ENCODE measurements at places on chromosomes 2 and 18.
A peak's percentile ranks its signal among the peaks of the same experiment; 100 is the strongest.

- peak; percentile 87 for DNase-seq
Measured at GRCh38 chr2:47002480-47003381, 87.1 kb upstream of the MCFD2 start.

DNA sequence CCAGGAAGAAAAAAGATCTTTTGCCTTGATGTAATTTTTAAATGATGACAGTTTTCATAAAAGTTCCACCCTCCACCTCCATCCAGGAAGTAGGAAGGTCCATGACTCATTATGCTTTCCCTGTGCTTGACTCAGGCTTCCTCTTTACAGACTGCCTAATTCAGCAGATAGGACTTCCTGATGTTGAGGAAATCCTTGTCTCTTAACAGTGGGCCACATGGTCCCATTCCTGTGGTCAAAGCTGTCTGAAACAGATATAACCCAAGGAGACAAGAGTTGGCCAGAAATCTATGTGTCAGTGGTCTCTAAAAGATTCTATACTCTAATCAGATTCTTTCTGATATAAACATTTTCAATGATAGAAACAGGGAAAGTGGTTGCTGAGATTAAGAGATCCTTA, 119.1 kb downstream of the BAZ2B start:
- peak; percentile 95 for DNase-seq

DNA sequence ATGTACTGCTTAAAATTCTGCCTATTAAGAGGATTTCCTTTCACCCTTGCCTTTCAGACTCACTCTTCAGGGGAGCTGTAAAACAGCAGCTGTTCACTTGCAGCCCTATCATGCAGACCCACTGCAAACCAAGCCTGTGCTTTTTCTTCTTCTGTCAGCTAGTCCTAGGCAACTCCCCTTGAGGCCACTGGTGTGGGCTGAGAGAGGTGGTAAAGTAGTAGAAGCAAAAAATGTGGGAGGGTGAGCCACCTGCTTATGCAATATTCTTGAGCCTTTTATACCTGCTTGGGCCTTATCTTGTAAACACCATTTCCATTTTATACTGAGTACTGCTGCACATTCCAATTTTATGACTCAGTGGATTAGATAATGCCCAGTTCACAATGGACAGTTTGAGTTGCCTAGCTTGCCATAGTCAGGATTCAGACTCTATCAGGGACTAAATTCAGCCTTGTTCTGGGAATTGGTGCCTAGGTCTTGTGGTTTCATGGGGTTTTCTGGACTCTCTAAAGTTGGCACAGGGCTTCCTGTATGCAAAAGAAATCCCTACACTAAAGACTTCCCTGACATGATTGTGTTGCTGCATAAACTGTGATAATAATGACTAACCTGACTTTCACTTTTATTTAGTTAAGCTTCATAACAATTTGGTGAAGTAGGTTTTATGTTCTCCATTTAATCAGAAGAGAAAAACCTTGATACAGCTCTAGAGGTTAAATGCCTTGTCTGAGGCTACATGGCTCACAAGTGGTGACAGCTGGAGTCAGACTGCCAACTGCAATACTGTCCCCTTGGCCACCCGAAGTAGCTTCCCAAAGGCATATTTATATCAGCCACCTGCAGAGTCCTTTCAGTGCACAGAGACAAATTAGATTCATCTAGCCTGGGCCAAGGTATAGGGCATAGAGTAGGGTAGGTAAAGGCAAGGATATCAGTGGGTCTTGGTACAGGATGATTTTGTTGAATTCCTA, 47.4 kb upstream of the KDM3A start:
- no peak for DNase-seq

- DNase-seq, result no peak
Measured at GRCh38 chr2:70979180-70979488, 704 bp downstream of the ANKRD53 start.

GRCh38 chr2:152047824-152048471, 50.9 kb downstream of the CACNB4 start:
- peak; percentile 27 for DNase-seq

- DNase-seq, result no peak
Measured at GRCh38 chr2:8750221-8750620, 68.4 kb downstream of the ID2 start.

DNA sequence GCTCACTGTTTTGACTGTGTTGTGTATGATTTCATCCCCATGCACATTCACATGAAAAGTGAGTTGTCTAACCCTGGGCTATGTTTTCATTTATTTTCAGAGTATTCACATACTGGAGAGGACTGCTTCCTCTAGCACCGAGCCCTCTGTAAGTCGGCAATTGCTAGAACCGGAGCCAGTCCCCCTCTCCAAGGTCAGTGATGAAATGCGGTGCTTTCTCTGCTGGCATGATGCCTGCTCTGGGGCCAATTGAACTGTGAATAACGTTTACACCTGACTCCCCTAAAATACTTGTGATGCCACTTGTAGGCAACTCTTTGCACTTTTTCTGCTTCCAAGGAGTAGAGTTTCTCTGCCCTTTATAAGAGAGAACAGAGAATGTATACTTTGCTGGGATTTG, 126.9 kb downstream of the PRKRA start:
- DNase-seq, result no peak

DNA sequence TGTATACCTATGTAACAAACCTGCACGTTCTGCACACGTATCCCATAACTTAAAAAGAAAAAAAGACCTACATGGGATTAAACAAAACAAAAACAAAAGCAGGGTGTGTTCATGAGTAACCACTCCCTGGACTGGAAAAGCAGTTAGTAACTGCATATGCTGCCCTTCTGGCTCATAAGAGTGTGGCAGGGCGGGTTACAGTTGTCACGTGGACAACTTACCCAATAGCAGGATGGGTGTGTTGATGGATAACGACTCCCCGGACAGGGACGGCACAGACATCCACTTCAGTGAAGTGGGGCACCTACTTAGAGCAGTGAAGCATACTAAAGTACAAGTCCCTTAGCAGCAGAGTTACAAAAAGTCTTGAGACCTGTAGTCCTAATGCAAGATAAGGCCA, 136.7 kb downstream of the CCBE1 start:
- DNase-seq, result no peak

DNA sequence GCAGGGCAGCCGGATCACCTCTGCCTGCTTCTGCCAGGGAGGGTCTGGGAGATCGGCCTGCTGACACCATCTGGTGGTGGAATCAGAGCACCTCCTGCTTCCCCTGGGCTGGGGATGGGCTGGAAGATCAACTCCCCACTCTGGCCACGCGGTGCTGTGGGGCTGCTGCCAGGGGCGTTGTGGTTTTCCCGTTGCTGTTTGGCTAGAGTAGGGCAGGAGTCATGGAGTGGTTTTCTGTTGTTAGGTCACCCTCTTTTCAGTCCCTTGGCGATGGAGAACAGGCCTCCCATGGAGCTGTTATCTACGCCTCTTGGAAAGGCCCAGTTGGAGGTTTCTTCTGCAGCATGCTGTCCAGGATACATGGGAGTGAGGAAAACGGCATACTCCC, 15.2 kb downstream of the BCL2L11 start:
- DNase-seq, result peak; percentile 37

DNA sequence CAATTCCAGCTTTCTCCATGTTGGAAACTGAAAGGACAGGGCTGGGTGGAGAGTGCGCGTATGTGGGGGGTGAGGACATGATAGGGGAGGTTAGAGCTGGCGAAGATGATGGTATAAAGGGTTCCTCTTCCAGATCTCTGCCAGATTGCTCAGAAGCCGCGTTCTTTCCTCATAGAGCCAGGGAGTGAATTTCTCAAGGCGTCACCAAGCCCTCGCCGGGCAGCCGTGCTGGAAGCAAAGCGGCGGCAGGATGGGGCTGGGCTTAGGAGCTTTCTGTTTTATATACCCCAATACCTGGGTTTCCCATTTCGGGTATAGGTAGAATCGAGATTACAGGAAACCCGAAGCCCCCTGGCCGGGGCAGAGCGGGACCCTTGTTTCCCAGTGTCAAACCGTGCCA, 43.8 kb downstream of the DDX18 start:
- DNase-seq, result no peak

DNA sequence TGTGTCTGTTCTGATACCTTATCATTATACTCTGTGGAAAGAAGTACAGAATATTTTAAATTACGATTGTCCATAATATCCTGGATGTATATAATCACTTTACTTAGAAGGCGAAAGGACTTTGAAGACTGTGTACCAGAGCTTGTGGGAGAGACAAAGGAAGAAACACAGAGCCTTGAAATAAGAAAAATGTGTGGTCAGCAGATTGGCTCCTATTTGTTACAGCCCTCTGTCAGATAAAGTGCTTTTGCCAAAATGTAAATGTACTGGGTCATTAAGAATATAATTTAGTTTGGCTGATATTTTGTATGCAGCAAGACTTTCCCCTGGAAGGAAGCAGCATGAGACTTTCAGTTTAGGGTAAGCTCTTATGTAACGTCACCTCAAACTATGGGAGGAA, 443.1 kb downstream of the CCDC85A start:
- DNase-seq, result no peak

DNA sequence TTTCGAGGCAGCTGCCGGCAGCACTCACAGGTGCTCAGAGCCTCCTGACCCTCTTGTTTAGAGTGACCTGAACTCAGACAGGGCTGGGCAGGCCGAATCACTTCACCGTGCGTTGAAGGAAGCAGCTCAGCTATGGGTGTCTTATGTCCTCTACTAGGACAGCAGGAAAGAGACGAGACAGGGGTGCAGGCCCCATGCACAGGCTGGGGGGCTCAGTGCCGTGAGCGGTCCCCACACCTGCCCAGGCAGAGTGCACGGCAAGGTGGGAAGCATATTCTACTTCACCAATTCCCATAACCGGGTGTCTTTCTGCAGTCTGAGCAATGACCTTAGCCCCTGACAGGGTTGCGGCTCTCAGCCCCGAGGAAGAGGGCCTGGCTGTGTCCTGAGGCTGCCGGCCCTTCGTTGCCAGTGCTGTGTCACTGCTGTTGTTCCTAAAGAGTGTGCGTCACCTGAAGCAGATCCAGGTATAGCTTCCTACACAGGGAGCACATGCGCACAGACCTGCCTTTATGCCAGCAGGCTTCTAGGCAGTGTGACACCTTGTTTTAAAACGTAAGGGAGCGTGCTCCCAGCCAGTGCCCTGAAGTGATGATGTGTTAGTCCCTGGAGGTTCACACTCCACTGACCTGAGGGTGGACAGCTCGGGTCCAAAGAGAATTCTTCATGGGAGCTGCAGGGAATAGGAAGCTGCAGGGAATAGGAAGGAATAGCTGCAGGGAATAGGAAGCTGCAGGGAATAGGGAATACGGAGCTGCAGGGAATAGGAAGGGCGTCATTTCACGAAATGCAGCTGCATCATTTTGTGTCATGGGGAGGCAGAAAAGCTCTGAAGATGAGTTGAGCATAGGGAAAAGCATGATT, 207.9 kb upstream of the SALL3 start:
- no peak for DNase-seq

DNA sequence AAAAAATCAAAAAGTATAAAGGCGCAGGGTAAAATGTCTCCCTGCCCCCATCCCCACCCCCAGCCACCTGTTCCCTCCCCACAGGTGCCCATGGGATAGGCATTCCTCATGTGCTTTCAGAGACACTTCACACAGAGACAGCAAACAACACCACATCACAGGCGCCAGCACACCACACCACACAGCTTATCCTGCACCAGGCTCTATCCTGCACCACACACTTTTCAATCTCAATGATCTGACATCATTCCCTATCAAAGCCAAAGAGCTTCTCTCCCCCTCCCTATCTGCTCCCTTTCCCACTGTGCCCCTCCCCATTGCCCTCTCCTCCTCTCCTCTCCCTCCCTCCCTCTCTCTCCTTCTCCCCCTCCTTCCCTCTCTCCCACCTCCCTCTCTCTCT, 15.5 kb downstream of the FAM178B start:
- DNase-seq, result no peak

DNA sequence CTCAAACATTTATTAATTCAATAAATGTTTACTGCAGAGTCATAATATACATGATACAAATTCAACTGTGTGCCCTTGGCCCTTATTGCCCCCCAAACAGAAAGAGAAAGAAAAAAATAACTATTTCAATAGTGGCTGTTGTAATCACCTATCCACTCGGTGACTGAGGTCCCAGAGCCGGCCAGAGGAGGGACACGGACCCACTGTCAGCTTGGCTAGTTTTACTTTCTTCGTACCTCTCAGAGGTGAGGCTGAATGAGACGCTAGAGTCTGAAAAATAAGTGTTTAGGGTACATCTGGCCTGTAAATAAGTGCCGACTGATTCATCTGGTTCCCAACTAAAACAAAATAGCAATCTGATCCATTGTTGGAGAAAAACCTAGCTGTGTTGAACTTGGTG, 31.3 kb upstream of the FZD7 start:
- DNase-seq, result no peak

DNA sequence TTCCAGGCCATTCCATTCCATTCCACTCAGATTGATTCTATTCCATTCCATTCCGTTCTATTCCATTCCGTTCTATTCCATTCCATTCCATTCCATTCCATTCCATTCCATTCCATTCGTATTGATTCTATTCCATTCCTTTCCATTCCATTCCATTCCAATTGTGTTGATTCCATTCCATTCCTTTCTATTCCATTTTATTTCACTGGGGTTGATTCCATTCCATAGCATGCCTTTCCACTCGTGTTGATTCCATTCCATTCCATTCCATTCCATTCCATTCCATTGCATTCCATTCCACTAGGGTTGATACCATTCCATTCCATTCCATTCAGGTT, 1142.3 kb downstream of the RPIA start:
- DNase-seq, result no peak

- DNase-seq, result no peak
Measured at GRCh38 chr2:156305121-156305520, 27.4 kb downstream of the NR4A2 start.

- DNase-seq, result peak; percentile 70
Measured at GRCh38 chr2:105379741-105380186, 19.1 kb downstream of the FHL2 start.

DNA sequence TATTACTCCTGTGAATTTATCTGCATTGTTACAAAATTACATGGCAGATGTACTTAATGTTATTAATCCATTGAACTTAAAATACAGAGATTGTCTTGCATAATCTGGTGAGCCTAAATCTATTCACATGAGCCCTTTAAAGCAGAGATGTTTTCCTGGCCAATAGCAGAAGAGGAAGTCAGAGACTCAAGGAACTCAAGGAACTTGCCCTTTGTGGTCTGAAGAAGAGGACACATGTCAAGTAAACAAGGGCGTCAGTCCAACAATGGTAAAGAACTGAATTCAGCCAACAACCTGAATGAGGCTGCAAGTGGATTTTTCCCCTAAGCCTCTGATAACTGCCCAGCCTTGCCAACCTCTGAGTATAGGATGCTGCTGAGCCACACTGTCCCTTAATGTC, 356.3 kb upstream of the PKDCC start:
- peak; percentile 53 for DNase-seq

Measured in MV-4-11 (cell line).